ENCODE measurements at places on chromosomes 6 and 20.

GRCh38 chr6:93420163-93420795 is 920 bp upstream of the EPHA7 start:
- no peak for DNase-seq

DNA sequence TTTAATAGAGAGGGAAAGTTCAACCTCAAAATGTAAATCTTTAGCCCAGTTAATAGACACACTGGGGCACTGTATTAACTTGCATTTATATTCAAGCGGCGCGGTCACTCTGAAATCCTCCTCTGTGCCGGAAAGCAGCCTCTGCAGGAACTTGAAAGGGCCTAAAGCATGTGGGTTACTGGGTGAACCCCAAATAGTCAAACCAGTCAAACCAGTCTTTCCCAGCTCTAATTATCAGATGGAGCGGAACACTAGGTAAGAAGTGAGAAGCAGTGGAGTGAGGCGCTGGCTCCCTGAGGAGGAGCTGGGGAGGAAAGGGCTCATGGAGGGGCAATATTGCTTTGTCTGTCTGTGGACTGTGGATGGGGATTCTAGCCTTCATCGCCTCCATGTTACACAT is 531.3 kb downstream of the QKI start:
- DNase-seq, result no peak

- DNase-seq, result no peak
Measured at GRCh38 chr6:159094444-159095252, 49.9 kb upstream of the TAGAP start.

GRCh38 chr6:30884521-30885480 is 482 bp downstream of the DDR1 start:
- DNase-seq, result no peak

DNA sequence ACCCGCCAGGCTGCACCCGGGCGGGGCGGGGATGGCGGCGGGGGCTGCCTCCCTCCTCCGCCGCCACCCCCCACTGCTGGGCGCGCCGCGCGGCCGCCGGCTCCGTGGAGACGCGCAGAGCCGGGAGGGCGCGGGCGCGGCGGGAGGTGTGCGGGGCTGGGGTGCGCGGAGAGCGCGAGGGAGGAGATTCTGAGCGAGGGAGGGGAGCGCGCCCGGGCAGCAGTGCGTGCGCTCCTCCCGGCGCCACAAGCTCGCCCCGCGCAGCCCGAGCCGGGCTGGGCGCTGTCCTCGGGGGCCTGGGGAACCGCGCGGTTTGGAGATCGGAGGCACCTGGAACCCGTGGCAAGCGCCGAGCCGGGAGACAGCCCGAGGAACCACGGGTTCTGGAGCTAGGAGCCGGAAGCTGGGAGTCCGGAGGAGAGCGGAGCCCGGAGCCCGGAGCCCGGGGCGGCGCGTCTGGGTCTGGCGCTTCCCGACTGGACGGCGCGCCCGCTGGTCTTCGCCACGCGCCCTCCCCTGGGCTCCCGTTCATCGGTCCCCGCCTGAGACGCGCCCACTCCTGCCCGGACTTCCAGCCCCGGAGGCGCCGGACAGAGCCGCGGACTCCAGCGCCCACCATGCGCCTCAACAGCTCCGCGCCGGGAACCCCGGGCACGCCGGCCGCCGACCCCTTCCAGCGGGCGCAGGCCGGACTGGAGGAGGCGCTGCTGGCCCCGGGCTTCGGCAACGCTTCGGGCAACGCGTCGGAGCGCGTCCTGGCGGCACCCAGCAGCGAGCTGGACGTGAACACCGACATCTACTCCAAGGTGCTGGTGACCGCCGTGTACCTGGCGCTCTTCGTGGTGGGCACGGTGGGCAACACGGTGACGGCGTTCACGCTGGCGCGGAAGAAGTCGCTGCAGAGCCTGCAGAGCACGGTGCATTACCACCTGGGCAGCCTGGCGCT is at the start of gene NTSR1:
NTSR1 (plus strand) TSS at position 246 of the 946 bp plus-strand sequence; CDS start at position 618, 372 bp downstream.
- DNase-seq, result no peak

DNA sequence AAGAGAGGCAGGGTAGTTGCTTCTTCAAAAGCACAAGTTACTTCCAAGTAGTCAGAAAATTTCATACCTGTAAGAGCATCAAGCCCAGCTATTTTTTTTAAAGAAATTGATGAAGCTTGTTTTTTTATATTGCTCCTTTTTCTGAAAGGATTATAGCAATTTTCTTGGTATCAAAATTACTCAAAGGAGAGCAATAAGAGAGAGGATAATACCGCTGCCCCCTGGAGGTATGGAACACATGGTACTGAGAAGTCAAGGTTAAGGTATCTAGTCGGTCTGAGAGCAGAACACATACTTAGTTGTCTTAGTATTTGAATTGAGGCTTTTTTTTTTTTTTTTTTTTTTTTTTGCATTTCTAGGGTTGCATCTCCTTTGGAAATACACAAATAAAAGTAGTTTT is 59.4 kb downstream of the ADGRF5 start:
- no peak for DNase-seq

- no peak for DNase-seq
Measured at GRCh38 chr6:119024111-119024510, 54.4 kb downstream of the FAM184A start.

DNA sequence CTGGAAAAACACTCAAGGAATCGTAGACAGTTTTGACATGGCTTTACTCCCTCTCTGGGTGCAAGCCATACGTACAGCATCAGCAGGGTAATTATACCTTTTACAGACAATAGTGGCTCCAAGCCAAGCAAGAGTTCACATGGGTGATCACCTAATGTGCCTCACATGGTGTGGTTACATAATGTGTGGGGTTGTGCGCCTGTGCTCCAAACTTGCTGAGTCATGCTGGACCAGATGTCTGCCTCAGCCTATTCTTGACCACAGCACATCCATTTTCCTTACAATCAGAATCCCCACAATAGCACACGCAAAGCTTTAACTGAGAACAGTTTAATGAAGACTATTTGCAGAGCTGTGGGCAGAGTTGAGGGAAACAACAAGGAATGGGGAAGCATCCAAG is 74.5 kb downstream of the ALDH8A1 start:
- no peak for DNase-seq

DNA sequence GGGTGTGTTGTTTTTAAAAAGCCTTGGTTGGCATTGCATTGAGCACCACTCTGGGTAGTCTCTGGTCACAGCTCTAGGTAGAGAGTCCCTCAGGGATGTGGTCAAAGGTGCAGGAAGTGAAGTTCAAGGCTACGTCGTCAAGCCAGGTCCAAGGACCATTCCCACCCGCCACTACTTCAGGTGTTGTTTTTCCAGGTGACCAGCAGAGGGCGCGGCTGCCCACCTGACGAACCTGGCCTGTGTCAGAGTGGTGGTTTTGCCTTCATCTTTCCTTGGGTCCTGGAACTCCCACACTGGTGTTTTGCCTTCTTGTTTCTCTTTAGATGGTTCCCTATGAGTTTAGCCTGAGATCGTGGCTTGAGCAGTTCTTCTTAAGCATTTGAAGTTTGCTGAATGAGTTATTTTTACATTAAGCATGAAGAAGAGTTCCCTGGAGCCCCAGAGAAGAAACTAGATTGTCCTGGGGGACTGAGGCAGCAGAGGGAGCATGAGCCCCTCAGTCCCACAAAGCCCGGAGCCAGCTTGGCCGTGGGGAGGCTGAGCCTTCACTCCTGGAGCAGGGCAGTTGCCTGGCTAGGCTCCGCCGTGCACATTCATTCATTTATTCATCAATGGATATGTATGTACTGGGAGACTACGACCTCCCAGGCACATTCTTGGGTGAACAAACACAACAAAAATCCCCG is 5.6 kb upstream of the PHACTR3 start:
- peak; percentile 5 for DNase-seq

DNA sequence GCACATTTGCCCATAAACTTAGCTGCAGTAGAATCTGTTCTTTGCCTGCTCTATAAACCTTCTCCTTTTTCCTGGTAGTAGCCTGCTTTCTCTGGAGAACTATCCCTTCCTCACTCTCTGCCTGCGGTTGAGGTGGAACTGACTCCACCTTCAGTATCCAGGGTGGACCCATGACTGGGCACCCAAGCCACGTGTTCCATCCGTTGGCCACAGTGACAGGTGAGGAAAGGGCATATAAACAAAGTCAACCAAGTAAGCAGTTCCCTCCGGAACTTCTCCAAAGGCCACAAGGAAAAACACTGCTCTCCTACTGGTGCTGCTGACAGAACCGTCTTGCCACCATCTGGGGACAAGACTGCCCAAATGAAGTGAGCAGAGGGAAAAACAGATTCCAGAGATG is 218.8 kb downstream of the TFAP2A start:
- no peak for DNase-seq

DNA sequence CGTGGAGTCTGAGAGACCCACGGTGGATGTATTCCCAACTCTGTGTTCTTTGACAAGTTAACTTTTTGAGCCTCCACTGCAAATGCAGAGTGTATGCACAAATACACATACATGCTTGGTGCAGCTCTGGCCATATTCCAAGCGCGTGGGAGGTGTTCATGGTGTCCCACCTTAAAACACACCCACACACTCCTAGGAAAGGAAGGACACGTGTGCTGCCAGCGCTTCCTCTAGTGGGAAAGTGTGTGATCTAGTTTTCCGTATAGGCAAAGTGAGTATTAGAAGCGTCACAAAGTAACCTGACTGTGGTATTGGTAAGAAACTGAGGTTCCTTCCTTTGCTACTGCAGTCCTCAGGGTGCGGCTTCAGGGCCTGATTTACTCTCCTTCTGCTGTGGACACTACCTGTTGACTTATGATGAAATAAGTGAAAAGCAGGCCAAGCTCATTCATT is 36.0 kb upstream of the MPC1 start:
- DNase-seq, result no peak

- no peak for DNase-seq
Measured at GRCh38 chr6:155880900-155881299, 425.3 kb upstream of the NOX3 start.

GRCh38 chr6:167512696-167513375 is 187.9 kb downstream of the TTLL2 start:
- DNase-seq, result no peak

GRCh38 chr6:150732765-150733539 is 132.6 kb upstream of the MTHFD1L start:
- no peak for DNase-seq

DNA sequence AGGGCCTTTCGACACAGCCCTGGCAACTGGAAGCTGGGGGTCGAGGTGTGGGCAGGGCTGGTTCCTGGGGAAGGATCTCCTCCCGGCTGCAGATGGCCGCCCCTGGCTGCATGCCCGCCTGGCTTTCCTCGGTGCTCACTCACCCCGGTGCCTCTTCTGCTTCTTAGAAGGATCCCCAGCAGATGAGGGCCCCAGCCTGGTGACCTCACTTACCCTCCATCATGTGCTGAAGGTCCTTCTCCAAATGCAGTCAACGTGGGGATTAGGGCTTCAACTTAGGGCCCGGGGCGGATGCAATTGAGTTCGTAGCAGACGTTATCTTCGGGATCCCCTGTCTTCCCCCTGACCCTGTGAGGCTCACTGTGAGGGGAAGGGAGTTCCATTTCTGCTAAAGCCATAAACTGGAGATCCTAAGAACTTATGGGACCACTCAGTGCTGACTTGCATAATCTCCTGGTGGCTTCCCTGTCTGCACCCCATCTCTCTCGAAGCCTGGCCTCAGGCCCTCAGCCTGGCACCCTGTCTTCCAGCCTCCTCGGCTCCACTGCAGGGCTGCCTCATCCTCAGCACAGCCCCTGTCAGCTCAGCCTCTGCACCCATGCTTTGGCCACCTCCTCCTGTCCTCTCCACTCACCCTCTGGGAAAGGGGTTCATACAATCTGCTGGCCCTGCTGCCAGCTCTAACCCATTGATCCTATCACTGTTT is 92.6 kb downstream of the THBS2 start:
- DNase-seq, result no peak

- DNase-seq, result no peak
Measured at GRCh38 chr6:54404791-54405190, 96.5 kb downstream of the TINAG start.

Data from NCI-H2081 (cell line).